ENCODE measurements at places on chromosomes 3 and 15. TPM values are rescaled to one million over a fixed set of nuclear protein-coding genes. Genes with fewer than 3 reads are reported as not detected.

GRCh38 chr3:33579178-33579510 is 138.9 kb downstream of the CLASP2 start:
- DNase-seq, result no peak
- no peaks in the 10 kb centered on the region for H3K4me1 ChIP-seq
- H3K36me3 ChIP-seq, result peaks cover 11% of the 10 kb centered on the region
- H3K27me3 ChIP-seq, result no peaks in the 10 kb centered on the region

- H3K36me3 ChIP-seq, result no peaks in the 10 kb centered on the region
- H3K4me3 ChIP-seq, result no peak overlapping the region
- H3K27ac ChIP-seq, result no peak overlapping the region
- H3K4me1 ChIP-seq, result no peaks in the 10 kb centered on the region
- no peaks in the 10 kb centered on the region for H3K27me3 ChIP-seq
These were observed 116.4 kb downstream of the PDCD6IP start for GRCh38 chr3:33914731-33915379.

GRCh38 chr3:172208586-172209332 is 169.4 kb downstream of the FNDC3B start:
- H3K4me1 ChIP-seq, result peaks cover 4% of the 10 kb centered on the region
- H3K4me3 ChIP-seq, result no peak overlapping the region
- DNase-seq, result no peak
- no peaks in the 10 kb centered on the region for H3K27me3 ChIP-seq

- H3K4me1 ChIP-seq, result peaks cover 40% of the 10 kb centered on the region
- H3K36me3 ChIP-seq, result peaks cover 14% of the 10 kb centered on the region
- no peak for DNase-seq
- no peaks in the 10 kb centered on the region for H3K27me3 ChIP-seq
- peak overlapping the region; percentile 61 for H3K4me3 ChIP-seq
These were observed 1.5 kb upstream of the CLK3 start for GRCh38 chr15:74613953-74614743.

DNA sequence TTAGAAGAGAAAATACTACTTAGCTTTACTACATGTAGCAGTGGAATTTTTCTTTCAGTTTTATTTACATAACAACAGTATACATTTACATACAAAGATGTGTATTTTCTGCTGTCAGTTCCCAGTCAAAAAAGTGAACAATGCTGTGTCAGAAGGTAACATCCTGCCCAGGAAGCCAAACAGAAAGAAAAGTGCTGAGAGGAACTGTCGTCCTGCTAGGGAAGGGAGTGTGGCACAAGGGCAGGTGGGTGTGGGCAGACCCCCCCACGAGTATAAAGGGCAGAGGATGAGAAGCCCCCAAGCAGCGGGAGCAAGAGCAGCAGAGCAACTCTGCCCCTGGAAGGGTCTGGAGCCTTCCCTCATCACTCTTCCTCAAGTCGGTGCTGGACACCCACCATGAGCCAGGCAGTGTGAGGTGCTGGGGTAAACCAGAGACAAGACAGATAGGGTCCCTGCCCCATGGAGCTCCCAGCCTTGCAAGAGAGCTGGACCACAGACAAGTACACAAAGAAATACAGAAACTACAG is 39.7 kb downstream of the TBC1D2B start:
- H3K4me3 ChIP-seq, result no peak overlapping the region
- H3K27ac ChIP-seq, result peak overlapping the region; percentile 67
- H3K4me1 ChIP-seq, result peaks cover 85% of the 10 kb centered on the region
- peaks cover 44% of the 10 kb centered on the region for H3K36me3 ChIP-seq
- H3K27me3 ChIP-seq, result no peaks in the 10 kb centered on the region

DNA sequence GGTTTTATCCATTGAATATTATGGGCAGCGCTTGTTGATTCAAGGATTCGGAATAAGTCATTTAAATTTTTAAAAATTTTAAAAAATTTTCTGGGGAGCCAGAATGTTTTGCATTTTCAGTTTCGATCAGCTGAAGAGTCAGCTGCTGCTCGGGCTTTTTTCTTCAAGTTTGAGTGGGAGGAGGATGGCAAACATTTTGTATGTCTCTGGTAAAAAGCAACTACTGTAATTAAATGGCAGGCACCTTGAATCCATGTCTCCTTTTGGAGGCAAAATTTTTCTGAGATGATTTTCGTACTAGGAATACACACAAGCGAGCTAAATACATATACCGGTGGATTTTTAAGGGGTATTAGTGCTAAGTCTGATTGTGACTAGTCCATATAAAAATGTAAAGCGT is 612 bp downstream of the C3orf38 start:
- DNase-seq, result peak; percentile 10
- H3K4me1 ChIP-seq, result peaks cover 26% of the 10 kb centered on the region
- no peaks in the 10 kb centered on the region for H3K27me3 ChIP-seq
- H3K36me3 ChIP-seq, result peaks cover 13% of the 10 kb centered on the region

The SLC4A7 gene
- total RNA-seq, result 45.7 TPM

The SHF gene
- total RNA-seq, result 19.5 TPM

All from activated naive CD8-positive, alpha-beta T cell treated with anti-CD3 and anti-CD28 coated beads for 36 hours (primary cell).